ENCODE measurements at places on chromosomes 7 and 10.
A peak's percentile ranks its signal among the peaks of the same experiment; 100 is the strongest.

- DNase-seq: no peak
Measured at GRCh38 chr10:4136121-4136520, 351.1 kb upstream of the KLF6 start.

DNA sequence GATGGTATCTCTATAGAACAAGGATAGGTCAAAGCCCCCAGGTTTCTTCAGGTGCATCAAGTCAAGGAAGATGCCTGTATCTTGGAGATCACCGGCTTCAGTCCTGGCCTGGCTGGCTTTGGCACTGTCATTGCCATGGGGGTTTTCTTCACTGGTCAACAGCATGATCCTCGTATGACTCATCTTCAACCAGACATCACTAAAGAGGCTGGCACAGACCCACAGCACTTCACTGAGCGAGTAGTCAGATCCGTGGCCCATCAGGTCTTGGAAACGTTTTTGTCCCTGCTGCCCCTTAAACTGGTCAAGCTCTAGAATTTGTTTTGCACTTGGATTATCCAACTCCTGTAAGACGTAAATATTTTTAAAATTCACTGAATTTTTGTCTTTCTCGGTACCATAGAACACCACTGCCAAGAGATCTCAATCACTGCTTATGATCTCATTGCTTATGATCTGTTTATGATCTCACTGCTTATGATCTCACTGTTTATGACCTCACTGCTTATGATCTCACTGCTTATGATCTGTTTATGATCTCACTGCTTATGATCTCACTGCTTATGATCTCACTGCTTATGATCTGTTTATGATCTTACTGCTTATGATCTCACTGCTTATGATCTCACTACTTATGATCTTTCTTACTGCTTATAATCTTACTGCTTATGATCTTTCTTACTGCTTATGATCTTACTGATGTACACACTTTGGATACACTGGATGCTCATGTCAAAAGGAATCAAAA lies 135.2 kb downstream of the CYP26A1 start:
- no peak for DNase-seq

DNA sequence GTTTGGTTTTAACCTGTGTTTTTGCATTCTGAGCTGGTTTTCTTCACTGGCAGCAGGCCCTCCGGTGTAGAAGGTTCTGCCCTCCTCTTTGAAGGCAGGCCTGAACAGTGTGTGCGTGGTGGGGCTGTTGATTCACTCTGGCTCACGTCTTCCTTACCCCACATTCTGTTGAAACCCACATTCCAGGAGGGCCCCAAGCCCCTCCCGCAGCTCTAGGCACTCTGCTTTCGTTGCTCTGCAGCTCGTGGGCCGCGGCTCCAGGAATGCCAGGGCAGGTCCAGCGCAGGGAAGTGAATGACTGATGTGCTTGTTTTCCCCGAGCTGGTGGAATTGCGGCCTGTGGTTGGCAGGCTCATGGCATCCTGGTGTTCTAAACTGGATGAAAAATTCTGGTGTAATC lies 49.0 kb downstream of the HTRA1 start:
- DNase-seq: no peak

DNA sequence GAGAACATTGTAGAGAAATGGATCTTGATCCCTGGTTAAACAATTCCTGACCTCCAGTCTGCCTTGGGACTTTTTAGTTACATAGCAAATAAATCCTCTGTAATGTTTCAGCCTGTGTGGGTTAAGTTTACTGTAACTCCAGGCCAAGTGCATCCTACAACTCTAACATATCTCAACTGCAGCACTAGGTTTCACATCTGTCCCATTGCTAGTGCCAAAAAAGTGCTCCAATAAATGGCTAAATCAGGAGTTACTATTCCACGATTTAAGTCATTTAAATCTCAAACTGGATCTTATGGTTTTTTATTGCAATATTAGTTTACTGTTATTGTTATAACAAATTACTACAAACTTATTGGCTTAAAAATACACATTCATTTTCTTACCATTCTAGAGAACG lies 479.6 kb downstream of the GPAM start:
- DNase-seq: no peak

GRCh38 chr7:15209429-15209828 lies 306.9 kb upstream of the DGKB start:
- DNase-seq: no peak

DNA sequence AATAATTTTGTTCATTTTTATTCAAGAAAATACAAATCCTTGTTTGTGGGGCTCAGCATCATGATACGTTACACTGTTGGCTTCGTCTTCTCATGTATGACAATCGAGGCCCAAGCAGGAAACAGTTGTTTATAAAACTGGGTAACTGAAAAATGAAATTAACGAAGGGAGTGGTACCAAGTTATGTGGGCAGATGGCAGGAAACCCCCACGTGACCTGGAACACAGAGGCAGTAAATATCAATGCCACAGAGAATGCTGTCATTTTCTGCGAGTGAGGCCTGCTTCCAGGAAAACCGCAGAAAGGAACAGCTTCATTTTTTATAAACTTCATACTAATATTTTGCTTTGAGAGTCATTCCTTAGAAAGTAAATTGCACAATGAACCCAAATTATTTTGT lies 201.0 kb upstream of the ADARB2 start:
- no peak for DNase-seq

GRCh38 chr10:118256825-118257570 lies 85.1 kb downstream of the FAM204A start:
- no peak for DNase-seq

DNA sequence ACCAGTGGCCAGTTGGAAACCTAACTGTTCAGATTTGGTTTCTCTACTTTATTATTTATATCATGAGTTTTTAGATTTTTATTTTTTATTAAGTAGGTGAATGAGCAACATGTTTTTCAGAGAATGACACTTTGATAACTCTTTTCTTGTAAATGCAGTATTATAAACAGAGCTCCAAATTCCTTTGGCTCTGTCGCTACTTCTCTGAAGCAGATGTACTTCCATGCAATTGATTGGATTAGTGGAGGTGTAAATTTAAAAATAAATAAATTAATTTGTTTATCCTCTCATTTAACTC lies 34.3 kb upstream of the ICA1 start:
- DNase-seq: no peak

DNA sequence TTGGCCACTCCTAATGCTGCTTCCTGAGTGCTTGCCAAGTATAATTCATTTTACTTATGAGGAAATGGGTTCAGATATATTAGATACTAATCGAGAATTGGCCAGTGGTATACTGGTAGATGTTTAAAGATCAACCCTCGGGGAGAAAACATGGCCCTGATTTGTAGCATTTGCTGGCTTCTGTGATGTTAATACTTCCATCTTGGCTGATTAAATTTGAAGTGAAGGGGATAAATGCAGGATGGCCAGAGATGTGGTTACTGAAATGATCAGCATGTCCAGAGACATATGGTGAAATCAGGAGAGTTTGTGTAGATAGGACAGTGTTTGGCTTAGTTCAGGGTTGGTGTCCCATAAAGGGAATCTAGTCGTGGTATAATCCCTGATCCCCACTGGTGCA lies 11.2 kb downstream of the UBE2D4 start:
- no peak for DNase-seq

DNA sequence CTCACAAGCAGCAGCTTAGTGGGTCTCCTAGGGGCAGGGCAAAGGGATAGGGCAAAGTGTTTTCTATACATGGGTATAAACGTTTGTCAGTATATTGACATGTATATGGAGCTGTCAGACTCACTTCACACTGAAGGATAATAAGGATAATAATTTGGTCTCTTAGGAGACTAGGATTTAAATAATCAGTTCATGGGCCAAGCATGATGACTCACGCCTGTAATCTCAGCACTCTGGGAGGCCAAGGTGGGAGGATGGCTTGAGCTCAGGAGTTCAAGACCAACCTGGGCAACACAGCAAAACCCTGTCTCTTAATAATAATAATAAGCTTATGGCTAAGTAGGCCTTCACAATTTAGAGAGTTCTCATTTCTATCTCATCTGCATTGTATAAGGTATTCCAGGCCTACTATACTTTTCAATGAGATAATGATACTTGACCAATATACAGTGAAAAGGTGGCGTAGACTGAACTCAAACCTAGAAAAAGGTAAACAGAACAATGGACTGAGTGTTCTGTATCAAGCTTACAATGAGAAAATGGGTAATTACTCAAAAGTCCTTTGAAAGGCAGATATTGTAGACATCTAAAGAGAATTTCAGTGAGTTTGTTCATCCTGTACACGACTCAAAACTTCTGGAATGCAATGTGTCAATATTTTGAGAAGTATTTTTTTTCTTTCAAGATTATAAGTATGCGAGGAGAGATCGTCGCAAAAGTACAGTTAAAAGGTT lies 7.0 kb downstream of the GSAP start:
- no peak for DNase-seq

DNA sequence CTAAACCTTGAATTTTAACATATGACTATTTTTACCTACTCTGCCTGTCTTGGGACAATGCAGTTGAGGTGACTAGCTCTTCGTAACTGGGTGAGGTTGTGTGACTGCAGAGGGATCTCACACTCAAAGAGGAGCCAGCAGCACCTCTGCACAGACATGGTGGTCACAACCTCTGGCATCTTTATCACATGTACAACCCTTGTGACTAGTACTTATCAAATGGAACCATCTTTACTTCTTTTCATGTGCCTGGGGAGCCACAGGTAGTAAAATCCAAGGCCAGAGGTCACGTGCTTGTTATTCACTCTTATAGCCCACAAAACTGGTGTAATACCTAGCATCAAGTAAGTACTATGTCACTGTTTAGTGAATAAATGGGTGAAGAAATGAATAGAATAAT lies 244.3 kb downstream of the COBL start:
- no peak for DNase-seq

GRCh38 chr7:2478399-2478785 lies 2.2 kb upstream of the GRIFIN start:
- peak; percentile 7 for DNase-seq

- DNase-seq: no peak
Measured at GRCh38 chr7:100247152-100247757, 27.5 kb downstream of the PVRIG start.

DNA sequence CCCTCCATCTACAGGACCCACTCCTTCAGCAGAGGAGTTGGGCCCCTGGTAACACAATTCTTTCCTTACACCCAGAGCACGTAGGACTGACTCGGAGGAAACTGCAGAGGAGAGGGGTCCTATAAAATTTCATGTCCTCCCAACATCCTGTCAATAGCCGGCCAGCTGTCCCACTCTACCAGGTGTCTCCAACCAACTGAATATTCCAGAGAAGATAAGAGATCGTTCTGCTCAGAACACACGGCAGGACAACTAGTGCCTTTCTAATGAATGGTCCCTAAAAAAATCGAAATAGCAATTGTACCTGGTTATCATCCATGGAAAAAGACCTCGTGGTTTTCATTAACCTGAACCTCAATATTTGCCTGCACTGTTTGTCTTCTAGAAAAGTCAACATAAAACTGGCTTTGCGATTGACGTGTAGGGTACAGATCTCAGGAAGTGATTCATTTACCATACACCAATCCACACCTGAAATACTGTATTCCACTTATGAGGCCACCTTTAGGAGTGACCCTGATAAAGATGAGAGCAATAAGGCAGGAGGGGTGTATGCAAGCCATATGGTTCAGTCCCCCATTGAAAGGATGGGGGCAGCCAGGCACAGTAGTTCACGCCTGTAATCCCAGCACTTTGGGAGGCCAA lies 111.7 kb downstream of the PARP12 start:
- DNase-seq: no peak

DNA sequence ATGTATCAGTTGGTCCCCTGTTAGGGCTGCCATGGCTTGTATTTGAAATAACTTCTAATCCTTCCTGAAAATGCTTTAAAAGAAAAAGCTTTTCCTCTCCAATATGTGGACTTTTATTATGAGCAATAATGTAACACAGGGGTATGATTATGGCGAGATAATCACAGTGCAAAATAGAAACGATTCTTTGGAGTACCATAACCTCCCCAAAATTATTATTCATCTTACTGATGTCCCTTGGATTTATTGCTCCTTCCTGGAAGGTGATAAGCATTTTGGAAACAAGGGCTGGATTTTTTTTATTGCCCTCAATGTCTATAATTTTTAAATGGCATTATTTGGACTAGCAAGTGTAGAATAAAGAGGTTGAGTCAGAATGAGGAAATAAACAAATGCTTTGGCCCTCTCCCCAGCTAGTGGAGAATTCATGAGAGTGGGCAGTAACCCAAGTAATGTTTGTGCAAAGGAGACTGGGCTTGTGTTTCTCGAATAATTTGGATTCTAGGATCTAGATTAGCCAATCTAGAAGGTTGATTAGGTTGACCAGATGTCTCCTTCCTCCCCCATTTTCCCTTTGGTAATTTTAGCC lies 403.9 kb upstream of the CELF2 start:
- DNase-seq: no peak

GRCh38 chr10:28172223-28172610 lies 130.6 kb downstream of the MPP7 start:
- DNase-seq: no peak

GRCh38 chr10:89574368-89574767 lies 39.0 kb upstream of the SLC16A12 start:
- no peak for DNase-seq

DNA sequence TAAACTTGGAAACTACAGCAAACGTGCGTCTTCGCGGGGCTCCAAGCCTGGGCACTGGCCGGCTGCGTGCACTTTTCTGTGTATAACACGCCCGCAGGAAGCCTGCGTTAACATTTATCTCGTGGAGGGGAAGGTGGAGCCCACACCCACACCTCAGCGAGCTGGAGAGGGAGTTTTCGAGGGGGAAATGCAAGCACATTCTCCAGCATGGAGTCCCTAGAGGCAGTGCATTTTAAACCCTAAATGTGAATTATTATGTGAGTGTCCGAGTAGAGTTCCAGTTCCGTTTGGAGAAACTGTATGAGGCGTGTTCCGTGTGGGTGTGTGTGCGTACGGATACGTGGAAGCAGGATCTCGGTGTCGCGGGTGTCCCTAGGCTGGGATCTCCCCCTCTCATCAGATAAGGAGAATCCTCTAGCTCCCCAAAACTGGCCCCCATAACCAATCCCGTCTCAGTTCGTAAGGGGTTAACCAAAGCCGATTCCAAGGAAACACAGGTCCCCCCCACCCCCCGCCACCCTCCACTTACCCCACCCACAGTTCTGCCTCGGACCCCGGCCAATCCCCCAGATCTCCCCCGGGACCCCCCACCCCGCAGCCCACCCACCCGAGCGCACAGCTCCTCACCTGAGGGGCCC lies 403 bp downstream of the CDK6 start:
- no peak for DNase-seq
